ENCODE measurements at places on chromosomes 6 and 20.

DNA sequence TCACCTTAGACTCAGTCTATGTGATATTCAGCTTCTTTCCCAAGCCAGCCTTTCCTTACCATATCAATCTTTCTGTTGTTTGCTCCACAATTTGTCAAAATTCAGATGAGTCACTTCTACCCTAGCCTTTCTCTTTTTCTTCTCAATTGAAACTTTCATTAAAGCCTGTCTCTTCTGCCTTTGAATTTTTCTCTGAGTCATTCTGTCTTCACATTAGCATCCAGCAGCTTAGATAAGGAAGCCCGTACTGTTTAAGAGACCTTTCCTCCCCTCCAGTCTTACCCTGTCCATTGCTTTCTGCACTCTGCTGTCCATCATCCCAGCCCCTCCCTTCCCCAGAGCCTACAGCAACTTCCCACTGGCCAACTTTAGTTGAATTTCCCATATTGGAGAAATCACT is 34.9 kb upstream of the RALGAPA2 start:
- no peak for DNase-seq

DNA sequence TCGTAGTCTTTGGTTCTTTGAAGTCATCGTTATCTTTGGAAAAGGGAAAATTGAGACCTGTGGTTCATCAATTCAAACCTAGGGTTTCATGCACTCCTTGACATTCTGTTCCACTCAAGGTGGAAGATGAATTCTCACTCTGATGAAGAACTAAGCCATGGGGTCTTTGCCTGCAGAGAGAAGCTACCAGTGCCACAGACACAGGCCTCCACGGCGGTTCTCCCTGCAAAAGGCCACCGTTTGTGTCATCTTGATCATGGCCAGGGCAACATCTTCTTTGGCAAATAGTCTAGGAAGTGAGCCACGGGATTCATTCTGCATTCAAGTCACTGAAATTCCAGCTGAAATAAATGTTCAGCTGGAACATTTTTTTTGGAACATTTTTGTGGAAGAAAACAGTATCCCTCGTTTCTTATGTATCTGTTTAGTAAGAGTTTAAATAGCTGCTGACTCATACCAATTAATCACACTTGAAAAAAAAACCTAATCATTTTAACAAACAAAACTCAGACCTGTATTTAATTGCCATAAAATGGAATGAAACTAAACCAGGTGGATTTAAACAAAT is 206.0 kb upstream of the FOXQ1 start:
- DNase-seq, result no peak

- no peak for DNase-seq
Observed at GRCh38 chr6:145332011-145332410, 403.3 kb downstream of the EPM2A start.

GRCh38 chr6:29967379-29968010 is 25.2 kb downstream of the HLA-A start:
- peak; percentile 50 for DNase-seq

DNA sequence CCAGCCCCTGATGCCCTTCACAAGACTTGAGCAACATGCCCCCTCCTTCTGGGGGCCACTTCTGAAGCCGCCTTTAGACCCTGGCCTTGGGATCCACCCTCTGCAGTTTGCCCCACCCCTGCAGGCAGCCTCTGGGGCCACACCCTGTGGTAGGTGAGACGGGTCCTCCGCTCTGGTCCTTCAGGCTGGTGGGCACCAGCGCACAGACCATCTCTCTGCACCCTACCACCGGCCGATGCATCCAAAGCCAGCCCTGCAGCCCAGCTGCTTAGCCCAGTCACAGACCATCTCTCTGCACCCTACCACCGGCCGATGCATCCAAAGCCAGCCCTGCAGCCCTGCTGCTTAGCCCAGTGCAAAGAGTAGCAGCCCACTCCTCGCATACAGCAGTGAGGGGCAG is 159.3 kb upstream of the ECI2 start:
- DNase-seq, result no peak

- DNase-seq, result no peak
Observed at GRCh38 chr6:90183587-90184333, 112.9 kb downstream of the BACH2 start.

- DNase-seq, result no peak
Observed at GRCh38 chr6:8608737-8609136, 173.4 kb upstream of the SLC35B3 start.

GRCh38 chr6:81700414-81700813 is 52.1 kb downstream of the TENT5A start:
- no peak for DNase-seq

- DNase-seq, result no peak
Observed at GRCh38 chr6:93218096-93218495, 201.3 kb downstream of the EPHA7 start.

- no peak for DNase-seq
Observed at GRCh38 chr20:56796345-56796744, 167.2 kb downstream of the TFAP2C start.

DNA sequence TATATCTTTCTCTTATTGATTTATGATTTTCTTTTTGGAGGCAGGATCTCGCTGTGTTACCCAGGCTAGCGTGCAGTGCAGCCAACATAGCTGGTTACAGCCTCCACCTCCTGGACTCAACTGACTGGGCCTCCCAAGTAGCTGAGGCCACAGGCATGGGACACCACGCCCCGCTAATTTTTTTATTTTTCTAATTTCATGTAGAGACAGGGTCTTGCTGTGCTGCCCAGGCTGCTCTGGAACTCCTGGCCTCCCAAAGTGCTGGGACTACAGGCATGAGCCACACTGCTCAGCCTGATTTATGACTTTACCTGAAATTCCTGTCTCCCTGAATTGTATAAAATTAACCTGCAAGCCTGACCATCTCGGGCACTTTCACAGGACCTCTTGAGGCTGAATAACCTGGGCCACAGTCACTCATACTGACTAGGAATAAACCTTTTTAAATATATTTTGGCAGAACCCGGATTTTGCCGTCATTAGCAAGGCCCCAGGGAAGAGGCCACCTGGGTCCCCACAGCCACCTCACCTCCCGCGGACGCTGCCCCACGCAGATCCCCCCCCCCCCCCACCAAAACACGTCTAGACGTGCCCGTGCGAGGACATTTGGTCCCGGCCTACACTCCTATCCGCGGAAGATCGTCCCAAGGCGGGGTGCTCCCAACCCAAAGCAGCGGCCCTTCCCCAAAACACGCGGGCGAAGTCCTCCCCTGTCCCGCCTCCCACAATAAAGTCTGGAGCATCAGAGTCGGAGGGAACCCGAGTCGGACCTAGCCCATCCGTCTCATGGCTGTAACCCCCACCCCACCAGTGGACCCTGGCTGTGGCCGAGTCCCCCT is 902 bp downstream of the ZNF337 start:
- peak; percentile 23 for DNase-seq

GRCh38 chr6:6640926-6641325 is 52.4 kb downstream of the LY86 start:
- DNase-seq, result no peak

GRCh38 chr20:59428006-59428405 is 127.6 kb downstream of the EDN3 start:
- no peak for DNase-seq

DNA sequence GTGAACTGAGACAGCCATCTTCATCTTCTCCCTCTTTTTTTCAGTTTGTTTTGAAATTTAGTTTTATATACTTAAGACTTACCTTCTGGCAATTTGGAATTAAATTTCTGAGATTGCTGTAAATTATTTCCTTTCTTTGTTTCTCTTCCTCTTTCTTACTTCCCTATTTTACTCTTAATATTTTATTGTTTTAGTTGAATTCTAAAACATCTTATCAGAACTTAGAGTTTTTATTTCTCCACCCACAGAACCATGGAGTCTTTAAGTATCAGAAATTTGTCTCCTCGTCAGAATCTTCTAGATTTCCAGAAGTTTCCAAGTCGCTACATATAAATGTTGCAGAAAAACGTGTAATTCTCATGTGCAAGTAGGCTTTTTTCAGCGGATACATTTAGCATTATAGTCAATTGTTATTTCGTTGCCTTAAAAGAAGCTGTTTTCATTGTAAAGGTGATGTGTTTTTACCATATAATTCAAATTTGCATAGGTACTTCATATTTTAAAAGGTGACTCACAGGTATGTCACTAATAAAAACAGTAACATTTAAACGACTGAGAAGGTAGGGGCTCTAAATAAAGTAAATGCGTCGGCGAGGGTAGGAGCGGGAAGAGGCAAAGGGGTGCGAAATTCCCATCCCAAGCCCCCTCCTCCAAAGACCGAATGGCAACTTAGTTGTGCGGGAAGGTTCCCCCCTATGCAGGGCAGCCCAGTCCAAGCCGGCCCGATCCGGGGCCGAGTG is 866 bp upstream of the MYO6 start:
- no peak for DNase-seq

- peak; percentile 53 for DNase-seq
Observed at GRCh38 chr6:26056583-26057350, 30.5 kb upstream of the HFE start.

GRCh38 chr20:63743210-63743970 is 3.8 kb downstream of the SLC2A4RG start:
- no peak for DNase-seq

- DNase-seq, result no peak
Observed at GRCh38 chr20:50189681-50190250, 864 bp upstream of the CEBPB start.

Data from NCI-H510A treated with DMSO at 0.1 percent for 48 hours (cell line).